ENCODE measurements at places on chromosomes 1 and 21.

DNA sequence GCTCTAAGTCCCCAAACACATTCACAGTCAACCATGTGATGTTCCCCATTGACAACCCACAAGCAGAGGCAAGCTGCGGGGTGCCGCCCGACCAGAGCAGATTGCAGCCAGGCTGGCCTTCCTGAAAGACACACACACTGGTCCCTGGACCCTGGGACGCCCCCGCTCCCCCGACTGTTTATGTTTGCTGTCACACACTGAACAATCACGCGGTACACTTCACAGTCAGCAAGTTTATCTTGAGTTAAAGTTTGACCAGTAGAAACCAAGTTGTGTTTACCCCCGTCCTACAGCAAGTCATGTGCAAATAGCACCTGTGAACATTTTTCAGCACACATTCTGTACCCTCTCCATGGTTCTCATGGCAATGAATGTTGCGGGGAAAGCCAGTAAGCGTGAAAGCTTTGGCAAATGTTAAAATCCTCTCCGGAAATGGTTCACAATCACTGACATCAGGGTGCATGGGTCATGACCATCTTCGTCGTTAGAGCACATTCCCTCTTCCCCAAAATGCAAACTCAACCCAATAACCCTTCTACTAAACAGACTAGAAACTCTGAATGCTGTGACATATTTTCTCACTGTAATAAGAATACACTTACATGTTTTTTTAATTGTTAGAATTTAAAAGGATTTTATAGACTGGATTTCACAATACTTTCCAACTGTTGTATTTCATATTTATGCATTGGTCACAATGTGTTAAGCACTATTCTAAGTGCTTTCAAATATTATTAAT is 33.3 kb upstream of the IRF2BP2 start:
- no peak for DNase-seq

DNA sequence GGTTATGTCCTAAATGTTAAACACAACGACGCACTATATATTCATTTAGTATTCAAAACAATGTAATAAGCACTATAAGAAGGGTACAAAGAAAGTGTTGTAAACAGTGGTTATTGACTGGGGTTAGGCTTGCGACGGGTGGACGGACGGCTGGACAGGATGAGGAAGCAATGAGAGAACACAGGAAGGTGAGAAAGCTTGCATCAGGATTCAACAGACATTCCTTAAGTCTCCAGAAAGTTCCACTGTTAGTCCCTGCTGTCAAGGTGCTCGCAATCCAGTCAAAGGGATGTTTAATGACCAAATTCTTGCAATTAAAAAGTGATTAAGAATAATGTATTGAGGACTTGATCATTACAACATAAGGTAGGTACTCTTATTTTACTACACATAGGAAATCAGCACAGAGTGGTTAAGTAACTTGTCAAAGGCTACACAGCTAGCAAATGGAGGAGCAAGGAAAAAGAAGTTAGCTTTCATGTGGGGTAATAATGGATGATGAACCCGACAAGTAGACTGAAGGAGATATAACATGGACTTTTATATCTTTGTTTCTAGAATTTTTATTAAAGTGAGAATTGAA is 994 bp upstream of the ACBD6 start:
- DNase-seq, result no peak

- no peak for DNase-seq
Measured at GRCh38 chr1:41890825-41891198, 27.9 kb downstream of the HIVEP3 start.

DNA sequence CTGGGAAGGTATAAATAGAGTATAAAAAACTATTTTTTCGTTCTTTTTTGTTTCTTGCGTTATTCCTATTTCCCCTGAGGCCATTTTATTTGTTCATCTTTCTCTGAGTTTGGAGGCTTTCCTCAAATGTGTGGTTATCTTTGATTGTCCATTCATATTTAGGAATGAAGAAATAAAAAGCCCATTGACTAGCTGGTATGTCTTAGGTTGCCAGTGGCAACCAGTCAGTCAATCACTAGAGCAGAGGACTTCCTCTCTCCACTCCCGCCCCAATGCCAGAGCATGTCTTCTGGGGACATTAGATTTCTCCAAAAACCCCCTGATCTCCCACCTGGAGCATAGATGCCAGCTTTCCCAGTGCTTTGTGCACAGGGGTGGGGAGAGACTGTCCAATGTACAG is 20.7 kb upstream of the FOXE3 start:
- no peak for DNase-seq

DNA sequence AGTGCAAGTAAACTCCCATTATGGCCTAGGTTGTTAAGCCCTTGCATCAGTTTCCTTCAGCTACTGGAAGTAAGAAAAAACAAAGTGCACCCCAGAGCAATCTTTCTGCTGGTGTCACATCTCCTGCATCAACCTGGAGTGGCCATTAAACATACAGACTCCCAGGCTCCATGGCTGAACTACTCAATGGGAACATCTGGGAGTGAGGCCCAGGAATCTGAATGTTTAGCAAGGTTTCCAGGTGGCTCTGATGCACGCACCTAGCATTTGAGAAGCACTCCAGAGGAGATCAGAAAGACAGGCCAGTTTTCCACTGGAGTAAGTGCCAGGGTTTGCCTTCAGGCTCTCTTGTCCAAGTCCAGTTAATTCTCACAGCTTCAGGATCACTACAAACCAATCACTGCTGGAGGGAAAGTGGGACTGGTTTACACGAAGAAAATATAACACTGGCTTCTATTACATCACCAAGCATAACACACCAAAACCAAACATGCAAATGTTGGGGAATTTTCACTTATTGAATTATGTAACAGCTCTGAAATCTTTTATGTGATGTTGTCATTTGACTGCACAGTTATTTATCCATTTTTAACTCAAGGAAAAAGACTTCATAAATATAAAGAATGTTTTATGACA is 22.3 kb upstream of the ABCA4 start:
- DNase-seq, result no peak

All from activated CD4-positive, alpha-beta T cell treated with anti-CD3 and anti-CD28 coated beads, Interleukin-2, amount 50 U/mL, for 24 hours (primary cell).